ENCODE measurements at places on chromosomes 16 and 17. TPM values are rescaled to one million over a fixed set of nuclear protein-coding genes. Genes with fewer than 3 reads are reported as not detected.

GRCh38 chr17:68762911-68763310 is 161.7 kb upstream of the FAM20A start:
- no peak for DNase-seq

DNA sequence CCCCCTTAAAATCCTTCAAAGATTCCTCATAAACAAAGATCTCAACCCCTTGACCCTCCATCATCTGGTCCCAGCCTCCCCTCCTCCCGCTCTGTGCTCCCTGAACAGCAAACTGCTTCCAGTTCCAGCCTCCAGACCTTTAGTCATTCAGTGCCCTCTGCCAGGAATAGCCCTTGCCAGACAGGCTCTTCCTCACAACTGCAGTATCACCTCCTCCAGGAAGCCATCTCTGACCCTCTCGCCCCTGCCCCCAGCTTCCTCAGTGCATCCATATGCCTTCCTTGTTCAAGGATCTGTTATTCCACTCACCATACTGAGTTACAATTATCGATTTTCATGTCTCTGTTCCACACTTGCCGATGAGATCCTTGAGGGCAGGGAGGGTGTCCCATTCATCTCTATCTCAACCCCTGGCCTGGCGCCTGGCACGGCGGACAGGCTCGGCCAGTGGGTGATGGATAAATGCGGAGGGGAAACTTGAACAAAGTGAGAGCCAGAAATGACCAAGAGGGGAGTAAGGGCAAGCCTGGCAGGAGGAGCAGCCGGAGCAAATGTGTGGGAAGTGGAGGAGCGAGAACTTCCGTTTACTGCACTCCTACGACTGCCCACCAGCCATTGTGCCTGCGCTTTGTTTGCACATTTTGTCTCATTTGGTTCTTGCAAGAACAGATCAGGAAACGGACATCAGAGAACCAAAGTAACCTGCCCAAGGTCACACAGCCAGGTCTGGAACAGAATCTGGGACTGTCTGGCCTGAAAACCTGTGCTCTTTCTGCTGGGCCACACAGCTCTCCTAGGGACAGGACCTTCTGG is 2.0 kb upstream of the NXPH3 start:
- DNase-seq = no peak

The RNF40 gene
- polyA plus RNA-seq = 40.2 TPM

DNA sequence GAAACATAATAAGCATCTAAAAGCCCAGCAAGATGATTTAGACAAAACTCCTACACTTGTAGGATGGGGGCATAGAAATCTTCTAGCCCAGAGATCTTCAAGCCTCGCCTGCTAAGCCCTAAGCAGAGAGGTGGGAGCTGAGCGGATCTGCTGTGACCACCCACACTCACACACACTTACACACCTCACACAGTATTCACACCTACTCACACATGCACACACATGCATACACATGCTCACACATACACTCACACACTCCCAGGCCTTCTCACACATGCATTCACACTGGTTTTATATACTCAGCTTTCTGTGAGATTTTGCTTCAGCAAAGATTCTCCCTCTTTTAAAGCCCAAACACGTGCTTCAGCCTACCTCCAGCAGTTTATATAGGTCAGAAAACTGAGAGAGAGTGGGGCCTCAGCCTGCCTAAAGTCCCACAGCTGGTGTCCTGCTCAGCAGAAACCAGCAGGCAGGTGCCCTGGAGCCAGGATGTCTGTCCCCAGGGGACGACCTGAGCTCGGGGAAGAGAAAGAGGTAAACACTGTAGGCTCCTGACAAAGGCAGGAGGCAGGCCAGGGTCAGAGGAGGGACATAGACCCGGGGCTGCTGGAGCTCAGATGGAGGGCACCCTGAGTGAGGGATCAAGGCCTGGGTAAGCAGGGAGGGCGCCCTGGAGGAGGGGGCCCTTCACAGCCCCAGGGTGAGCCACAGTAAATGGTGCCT is 12.0 kb upstream of the KRT19 start:
- DNase-seq = no peak

GRCh38 chr17:37527249-37527851 is 37.7 kb downstream of the DUSP14 start:
- DNase-seq = no peak

The GNG13 gene
- polyA plus RNA-seq = not detected

GRCh38 chr16:18069683-18070082 is 266.9 kb downstream of the NPIPA8 start:
- DNase-seq = no peak

DNA sequence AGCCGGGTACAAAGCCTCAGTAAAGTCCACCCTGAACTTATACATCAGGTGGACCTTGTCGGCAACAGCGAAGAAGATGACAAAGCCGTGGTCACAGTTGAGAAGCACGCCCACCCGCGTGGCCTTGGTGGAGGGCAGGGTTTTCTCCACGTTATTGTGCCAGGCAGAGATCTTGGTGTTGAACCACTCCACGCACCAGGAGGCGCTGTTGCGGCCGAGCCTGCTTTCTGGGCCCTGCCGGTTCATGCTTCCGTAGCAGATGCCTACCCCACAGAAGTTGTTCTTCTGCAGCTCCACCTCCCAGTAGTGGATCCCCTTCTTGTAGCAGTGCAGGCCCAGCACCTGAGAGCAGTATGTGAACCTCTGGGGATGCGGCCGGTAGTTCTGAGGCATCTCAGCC is 22.1 kb downstream of the TRIM25 start:
- DNase-seq = no peak

- no peak for DNase-seq
Observed at GRCh38 chr16:12646098-12646489, 157.6 kb downstream of the CPPED1 start.

DNA sequence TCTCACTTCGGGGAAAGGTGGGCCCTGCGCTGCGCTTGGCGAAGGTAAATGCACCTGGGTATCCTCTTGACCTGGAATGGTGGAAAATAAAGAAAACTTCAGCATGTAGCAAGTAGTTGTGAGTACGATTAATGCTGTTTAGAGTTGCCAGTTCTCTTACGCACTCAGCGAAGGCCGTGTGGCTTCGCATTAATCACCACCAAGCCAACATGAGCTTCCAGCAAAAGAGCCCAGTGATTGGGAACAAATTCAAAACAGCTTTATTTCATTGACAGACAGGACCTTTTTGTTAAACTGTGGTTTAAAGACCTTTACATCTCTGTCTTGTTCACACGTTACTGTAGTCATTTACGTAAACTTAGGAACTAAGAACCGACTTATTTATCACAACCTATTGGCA is 531.4 kb downstream of the MAF start:
- no peak for DNase-seq

DNA sequence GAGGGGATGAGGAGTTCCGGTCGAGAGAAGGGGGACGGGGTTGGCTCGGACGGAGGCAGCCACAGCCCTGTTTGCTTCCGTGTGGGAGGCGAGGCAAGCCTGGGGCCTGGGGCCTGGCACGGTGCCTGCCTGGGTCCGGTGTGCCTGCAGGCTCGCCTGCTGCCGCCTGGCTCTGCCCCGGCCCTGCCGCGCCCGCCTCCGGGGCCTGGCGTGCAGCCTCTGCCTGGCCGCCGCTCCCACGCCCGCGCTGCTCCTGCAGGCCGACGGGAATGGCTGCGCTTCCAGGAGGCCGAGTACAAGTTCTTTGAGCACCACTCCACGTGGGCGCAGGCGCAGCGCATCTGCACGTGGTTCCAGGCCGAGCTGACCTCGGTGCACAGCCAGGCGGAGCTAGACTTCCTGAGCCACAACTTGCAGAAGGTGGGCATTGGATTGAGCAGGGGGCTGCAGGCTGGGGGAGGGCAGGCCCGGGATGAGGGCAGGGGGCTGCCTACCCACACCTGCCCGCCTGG is 53.1 kb downstream of the MRC2 start:
- DNase-seq = no peak

The PDILT gene
- not detected for polyA plus RNA-seq

DNA sequence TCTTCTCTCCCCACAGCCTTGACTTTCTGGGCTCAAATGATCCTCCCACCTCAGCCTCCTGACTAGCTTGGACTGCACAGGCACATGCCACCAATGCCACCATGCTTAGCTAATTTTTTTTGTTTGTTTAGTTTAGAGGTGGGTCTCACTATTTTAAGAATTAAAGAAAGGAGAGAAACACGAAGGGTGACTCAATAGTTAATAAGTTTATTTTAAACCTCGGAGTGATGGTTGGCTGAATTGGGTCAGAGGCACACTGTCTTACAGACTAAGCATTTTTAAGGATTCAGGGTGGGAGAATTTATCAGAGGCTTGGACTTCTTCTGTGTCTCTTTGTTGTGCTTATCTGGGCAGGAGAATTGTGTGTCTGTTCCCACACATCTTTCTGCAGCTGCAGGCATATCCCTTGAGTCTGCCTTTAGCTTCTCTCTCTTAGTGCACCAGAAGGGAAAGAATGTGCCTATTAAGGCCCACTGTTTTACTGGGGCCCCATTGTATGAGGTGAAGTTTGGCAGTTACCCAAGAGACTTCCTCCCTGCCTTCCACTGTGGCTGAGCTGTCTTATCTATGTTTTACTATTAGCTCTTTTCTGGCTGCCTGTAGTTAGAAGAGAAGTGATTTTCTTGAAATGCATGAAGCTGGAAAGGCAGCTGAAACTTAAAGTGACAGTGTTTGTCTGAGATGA is 2172.0 kb downstream of the TP53TG3F start:
- no peak for DNase-seq

DNA sequence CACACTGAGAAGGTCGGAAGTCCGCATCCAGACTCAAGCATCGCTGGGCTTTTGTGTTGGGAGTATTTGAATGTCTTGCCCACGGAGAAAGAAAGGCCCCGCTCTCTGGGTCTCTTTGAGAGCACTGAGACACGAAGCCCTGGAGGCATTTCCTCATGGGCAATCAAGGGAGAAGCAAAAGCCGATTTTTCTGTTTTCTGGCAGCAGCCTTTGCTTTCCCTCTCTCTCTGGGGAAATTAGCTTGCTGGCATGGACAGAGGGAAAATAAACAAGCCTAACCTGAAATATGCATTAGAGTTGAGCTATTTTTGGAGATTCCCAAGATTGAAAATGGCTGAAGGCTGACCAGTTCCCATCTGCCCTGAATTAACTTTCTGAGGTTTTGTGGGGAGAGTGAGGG is 238.7 kb downstream of the HAPSTR1 start:
- DNase-seq = no peak

- DNase-seq = peak; percentile 72
Observed at GRCh38 chr17:3888343-3889171, 4.3 kb downstream of the CAMKK1 start.

- DNase-seq = no peak
Observed at GRCh38 chr17:43329183-43329582, 69.6 kb upstream of the ARL4D start.

DNA sequence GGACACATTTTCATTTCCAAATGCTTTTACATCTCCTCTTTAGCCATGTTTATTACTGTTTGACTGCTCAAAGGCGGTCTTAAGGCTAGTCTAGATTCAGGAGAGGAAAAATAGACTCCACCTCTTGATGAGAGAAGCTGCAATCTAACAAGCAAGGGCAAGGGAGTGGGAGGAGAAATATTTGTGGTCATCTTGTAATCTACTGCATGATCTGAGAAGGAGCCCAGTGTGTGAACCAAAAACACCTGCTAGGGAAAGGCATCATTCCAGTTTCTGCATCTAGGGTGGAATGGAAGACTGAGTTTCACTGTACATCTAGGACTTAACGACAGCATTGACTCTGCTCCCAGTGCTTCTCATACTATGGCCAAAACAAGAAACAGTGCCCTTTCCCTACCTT is 232.2 kb upstream of the HS3ST3A1 start:
- no peak for DNase-seq

The SOST gene
- polyA plus RNA-seq = 0.03 TPM

DNA sequence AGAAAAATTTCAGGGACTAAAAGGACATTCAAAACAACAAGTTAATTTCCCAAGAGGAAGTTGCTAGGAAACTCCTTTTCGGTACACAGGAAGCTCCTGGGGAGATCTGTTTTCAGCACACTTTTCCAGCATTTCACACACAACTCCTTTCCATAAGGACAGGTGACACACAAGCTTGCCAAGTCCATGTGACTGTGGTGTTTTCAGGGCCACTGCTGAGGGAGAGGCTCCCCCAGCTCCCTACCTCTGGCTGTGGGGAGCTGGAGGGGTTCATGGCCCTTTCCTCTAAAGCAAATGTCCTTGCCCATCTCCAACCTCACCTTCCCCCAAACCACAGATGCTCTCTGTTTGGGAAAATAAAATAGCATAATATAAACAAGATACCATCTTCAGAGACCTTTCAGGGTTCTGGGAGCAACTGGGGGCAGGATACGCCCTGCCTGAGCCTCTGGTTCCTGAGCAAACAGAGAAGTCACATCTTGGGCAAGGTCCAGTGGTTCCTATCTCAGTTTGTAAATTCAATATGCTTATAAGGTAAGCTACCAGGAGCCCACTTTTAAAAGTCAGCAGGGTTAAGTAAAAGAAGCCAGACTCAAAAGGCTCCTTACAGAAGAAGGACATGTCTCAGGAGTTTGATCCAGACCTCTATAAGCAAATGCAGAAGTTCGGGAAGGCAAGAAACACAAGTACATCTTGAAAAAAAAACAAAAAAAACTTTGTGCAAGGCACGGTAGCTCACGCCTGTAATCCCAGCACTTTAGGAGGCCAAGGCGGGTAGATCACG is 3.0 kb downstream of the PDZD9 start:
- no peak for DNase-seq

DNA sequence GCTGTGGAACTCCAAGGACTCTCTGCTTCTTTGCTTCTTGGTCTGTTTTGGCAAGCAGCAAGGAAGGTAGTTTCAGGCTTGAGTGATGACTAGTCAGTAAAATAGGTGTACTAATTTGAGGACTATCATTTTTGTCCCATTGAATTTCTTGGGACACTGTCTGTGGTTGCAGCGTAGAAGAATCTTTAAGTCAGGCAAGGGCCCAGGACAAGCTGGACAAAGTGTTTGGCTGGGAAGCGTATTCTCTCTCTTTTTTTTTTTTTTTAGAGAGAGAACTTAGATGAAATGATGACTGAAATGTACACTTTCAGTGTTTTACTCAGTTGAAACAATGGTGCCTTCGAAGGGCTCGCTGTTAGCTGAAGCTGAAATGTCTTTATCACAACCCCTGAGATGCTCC is 105.0 kb downstream of the BANP start:
- DNase-seq = no peak

DNA sequence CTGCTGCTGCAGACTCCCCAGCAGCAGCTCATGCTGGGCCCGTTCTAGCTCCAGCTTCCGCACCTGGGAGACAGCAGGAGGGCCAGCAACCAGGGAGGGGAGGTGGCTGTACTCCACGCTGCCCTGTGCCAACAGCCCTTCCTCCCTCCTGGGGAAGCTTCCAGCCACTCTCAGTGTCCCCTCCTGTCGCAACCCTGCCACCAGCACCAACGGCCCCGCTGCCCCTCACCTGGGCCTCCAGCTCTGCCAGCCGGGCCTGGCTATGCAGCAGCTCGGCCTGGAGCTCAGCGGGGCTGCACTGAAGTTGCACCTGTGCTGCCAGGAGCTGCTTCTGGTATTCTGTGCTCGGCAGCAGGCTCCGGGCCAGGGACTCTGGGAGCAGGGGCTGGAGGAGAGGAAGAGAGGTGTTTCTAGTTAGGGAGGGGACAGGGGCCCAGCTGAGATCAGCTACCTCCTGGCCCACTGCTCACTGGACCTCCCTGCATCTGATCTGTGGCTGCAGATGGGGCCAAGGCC is 15.4 kb upstream of the MRPL38 start:
- no peak for DNase-seq
